NCI-H1694 (cell line): ENCODE measurements at places on chromosomes 1 and 21.

DNA sequence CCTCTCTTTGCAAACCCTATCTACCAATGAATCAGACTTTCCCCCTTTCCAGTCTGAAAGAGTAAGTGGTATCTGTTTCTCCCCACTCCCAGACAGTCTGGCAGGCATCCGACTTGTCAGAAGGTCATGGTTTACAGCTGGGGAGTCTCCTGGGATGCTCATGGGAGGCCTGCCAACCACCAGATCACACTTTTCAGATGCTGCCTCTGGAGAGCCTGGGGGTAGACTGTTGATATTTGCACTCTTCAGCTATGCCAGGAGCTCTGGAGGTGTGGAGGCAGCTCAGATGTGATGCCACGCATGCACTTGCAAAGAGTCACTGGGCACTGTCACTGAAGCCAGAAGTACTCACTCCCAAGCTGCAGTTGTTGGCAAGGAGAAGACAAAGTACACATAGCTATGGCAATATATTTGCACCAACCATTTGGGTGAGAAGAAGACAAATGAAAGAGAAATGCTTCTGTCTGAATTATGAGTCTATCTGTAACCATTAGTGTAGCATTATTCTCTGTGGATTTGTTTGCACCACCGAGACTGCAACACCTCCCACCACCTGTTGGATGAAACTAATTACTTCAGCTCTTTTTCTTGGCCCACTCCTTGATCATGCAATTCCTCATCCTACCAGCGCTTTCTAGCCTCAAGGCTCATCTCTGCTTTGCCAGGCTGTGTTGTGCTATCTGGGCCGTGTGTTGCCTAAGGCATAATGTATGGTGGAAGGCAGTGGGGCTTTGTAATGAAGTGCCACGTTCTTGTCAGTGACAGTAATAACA is 133.0 kb upstream of the SPAG17 start:
- DNase-seq: no peak

DNA sequence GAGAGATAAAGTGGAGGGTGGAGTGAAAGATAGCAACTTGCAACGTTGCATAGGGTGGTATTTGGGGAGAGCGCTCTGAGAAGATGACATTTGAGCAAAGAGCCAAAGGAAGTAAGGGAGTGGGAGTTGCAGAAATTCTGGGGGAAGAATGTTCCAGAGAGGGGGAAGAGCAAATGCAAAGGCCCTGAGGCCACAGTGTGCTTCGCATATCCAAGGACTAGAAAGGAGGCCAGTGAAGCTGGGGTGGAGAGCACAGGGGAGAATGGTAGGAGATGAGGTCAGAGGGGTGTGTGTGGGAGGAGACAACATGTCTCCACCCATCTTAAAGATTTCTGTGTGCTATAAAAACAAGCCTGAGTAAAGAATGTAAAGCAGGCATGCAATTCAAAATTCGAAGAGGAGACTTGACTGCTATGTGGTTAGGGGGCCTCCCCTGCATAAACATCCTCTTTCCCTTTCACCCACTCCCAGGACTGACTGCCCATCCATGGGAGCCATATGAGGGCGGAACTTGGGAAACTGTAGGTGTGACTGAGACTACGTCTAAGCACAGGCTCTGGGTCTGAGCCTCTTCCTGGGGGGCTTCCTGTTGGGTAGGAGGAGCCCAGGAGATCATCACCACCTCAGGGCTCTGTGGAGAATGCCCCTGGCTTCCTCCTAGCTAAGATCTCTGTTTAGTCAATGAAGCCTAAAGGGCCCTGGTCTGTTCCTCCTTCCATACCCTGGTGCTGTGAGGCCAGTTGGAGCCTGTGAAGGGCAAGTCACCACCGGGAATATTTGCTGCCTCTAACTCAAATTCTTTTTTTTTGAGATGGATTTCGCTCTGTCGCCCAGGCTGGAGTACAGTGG is 2.9 kb upstream of the CLIC4 start:
- DNase-seq: no peak

DNA sequence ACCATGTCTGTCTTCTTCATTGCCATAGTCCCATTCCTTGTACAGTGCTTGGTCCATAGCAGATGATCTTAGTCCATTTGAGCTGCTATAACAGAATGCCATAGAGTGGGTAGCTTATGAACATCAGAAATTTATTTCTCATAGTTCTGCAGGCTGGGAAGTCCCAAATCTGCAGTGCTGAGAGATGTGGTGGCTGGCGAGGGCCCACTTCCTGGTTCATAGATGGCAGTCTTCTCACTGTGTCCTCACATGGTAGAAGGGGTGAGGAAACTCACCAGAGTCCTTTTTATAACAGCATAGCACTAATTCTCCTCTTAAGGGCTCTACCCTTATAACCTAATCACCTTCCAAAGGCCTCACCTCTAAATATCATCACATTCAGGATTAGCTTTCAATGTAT is 23.1 kb upstream of the RAP1A start:
- no peak for DNase-seq

DNA sequence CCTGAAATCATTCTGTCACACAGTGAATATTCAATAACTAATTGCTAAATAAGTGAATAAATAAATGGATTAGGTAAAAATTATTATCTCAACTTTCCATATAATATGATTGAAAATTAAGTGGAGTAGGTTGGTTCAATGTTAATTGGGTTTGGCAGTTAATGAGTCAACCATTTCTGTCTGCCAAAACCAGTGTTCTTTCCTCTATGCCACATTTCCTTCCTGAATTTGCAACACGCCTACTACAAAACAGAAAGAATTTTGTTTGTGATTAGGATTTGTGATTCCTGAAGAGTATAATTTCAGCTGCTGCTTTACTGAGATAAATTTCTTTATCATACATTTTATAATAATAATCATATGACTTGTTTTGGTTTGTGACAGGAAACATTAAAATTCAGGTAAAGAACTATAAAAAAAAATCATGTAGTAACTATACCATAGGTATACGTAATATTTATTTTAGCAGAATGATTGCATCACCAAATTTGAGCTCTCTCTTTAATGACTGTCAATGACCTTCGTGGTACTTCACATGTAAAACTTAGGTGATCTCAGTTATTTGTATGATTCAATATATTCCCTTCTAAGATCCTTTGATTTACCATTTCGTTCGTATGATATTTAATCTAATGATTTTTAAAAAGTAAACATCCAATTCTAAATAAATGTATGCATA is 241.3 kb downstream of the KCNT2 start:
- no peak for DNase-seq

DNA sequence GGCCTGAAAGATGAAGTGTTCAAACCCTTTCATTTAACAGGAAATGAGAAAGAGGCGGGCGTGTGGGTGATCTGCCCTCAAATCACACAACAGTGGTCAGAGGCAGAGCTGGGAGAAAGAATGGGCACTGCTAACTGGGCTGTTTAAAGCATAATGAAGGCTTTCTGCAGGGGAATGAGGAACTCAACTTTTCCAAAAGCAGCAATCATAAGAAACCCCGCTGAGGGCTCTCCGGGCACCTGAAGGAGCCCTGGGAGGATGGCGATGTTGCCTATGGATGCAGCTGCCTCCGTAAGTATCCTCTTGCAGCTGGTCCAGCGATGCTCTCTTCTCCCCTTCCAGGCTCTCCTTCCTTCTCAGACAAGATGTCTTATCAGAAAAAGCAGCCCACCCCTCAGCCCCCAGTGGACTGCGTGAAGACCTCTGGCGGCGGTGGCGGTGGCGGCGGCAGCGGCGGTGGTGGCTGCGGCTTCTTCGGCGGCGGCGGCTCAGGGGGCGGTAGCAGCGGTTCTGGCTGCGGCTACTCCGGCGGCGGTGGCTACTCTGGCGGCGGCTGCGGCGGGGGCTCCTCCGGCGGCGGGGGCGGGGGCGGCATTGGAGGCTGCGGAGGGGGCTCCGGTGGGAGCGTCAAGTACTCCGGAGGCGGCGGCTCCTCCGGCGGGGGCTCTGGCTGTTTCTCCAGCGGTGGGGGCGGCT is 1.2 kb downstream of the LORICRIN start:
- DNase-seq: no peak

DNA sequence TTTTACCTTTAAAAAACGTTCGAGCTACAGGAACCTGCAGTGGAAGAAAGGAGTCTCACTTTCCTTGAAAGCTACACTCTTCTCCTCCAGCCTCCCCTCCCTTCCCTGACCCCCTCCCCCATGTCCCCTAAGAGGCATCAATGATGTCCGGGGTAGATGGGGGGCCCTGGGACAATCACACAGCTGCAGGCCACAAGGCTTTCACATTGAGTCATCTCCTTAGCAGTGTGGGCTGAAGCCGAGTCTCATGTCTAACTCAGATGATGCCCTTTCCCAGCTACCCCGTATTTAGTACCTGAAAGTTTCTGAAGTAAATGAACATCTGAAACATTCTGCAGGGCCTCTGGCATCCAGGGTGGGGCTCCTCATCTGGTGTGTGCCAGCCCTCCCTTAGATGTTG is 6.3 kb upstream of the GPR25 start:
- DNase-seq: no peak

DNA sequence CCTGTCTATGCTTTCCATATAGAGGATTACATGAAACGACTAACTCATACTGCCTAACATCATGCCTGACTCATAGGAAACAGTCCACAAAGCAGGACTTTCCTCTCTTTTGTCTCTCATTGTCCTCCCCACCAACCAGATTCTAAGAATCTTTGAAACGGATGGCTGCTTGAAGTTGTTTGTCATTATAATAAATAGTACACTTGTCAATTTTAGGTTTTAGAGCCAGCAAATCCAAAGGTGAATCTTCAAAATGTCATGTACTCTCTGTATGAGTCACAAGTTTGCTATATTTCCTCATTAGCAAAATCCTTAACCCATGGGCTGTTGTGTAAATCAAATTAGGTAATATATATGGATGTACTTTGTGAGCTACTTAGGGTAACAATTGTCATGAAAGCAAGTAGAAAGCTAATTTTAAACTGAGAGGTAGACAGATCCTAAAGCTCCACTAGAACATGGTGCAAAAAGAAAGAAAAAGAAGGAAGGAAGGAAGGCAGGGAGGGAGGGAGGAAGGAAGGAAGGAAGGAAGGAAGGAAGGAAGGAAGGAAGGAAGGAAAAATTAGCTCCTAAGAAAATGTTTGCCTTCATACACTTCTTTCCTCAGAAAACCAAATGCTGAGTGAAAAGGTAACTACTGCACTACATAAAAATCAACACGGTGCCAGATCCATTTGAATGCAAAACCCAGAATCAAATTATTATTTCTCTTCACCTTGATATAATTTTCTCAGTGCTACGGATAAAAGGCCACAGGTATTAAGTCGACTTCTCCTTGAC is 129.5 kb upstream of the PRMT6 start:
- no peak for DNase-seq
